A172 (cell line): ENCODE measurements at places on chromosomes 11 and 22. TPM values are rescaled to one million over a fixed set of nuclear protein-coding genes. Genes with fewer than 3 reads are reported as not detected.
A peak's percentile ranks its signal among the peaks of the same experiment; 100 is the strongest.

The C11orf86 gene
- not detected in 2 replicates for total RNA-seq

The TRIM49D1 gene
- total RNA-seq = not detected in 2 replicates

- DNase-seq = peak; percentile 87
Measured at GRCh38 chr11:13316528-13316961, 39.0 kb downstream of the BMAL1 start.

DNA sequence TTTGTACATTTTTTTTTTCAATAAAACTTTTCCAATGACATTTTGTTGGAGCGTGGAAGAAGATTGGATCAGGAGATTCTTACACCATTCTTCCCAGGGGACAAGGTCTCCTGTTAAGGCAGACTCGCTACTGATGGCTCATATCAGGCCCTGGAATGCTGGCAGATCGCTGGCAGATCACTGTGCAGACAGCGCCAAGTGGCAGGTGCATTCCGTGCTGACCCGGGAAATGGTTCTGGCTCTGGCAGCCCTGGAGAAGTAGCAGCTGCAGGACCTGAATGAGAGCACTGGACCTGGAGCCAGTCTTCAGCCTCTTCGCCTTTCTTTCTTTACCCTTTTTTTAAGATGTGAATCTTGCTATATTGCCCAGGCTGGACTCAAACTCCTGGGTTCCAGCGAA, 10.7 kb downstream of the SERPINH1 start:
- DNase-seq = no peak

The ANKK1 gene
- total RNA-seq = not detected in 2 replicates

- no peak for DNase-seq
Measured at GRCh38 chr11:122734848-122735496, 79.5 kb downstream of the UBASH3B start.

DNA sequence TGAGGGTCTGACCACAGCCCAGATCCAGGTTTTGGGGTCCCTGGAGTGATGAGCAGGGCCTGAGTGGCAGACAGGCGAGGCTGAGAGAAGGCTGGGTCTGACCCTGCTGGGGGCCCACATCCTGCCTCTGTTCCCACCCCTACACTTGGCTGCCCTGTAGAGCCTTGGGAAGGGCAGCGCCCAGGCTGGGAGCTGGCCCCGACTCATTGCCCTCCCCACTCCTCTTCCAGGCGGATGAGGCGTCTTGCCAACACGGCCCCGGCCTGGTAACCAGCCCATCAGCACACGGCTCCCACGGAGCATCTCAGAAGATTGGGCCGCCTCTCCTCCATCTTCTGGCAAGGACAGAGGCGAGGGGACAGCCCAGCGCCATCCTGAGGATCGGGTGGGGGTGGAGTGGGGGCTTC, 4.9 kb downstream of the DERL3 start:
- no peak for DNase-seq

The TBX10 gene
- total RNA-seq = not detected in 2 replicates

DNA sequence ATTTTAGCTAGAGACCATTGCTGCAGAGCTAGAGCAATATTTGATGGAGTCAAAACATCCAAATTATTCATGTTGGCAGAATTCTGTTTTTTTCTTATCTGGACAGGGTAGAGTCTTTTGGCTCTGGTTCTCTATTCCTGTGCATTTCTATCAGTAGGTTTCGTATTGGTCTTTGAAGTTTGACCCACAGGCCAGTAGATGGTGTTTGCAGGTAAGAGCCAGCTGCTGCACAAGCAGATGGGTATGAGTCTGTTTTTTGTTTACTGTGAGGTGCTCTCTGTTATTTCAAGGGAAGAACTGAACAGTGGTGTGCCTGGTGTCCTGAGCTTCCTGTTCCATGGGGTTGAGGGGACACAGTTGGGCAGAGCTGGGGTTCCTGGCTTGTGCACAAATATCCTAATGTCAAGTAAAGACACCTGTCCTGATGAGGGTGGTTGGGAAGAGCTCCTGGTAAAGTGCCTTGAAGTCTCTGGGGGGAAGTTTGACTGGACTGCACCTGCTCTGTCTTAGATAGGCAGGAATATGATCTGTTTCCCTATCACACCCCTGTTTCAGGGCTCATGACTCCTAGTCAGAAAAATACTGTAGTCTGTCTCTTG, 34.0 kb upstream of the SLC22A25 start:
- no peak for DNase-seq

- peak; percentile 48 for DNase-seq
Measured at GRCh38 chr11:36312611-36313472, 16.8 kb downstream of the PRR5L start.

GRCh38 chr11:116457336-116458007, 315.3 kb downstream of the BUD13 start:
- DNase-seq = no peak

DNA sequence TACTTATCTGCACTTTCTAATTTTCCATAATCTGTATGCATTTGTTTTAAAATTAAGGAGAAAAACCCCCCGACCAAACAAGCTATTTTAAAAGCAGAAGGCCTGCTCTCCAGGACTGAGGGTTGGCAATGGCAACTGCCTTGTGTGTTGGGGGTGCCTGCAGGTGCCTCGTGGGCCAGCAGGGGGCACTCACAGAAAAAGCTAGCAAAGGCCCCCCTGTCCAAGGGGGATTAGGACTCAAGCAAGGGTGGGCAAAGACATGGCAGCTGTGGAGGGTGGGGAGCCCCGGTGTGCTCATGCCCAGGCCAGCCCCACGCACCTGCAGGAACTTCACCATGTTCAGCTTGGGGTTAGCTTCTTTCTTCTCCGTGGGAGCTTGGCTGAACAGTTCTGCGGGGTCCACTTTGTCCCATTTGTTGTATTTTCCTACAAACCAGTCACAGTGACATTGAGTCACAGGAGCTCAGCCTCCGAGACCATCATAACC, 10.3 kb downstream of the TOP3B start:
- no peak for DNase-seq

DNA sequence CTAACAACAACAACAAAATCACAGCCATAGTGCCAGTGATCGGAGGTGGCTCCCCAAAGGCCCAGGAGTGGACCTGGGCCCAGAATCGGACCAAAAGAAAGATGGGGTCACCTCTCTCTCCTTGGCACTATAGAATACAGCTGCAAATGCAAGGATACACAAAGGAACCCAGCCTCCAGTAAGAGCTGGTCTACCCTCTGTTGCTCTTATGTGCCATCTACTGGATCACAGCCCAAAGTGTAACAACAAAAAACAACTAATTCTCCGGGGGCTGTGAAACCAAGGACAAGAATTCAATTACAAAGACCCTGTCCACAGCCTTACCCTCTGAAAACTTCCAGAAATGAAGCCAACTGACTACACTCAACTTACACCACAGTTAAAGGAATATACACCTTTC, 21.6 kb downstream of the OR8G5 start:
- DNase-seq = no peak

The SLC7A4 gene
- total RNA-seq = not detected in 2 replicates

The JHY gene
- total RNA-seq = 0.64 and 1.6 TPM in 2 replicates

The PANX2 gene
- total RNA-seq = 1.4 and 1.5 TPM in 2 replicates

DNA sequence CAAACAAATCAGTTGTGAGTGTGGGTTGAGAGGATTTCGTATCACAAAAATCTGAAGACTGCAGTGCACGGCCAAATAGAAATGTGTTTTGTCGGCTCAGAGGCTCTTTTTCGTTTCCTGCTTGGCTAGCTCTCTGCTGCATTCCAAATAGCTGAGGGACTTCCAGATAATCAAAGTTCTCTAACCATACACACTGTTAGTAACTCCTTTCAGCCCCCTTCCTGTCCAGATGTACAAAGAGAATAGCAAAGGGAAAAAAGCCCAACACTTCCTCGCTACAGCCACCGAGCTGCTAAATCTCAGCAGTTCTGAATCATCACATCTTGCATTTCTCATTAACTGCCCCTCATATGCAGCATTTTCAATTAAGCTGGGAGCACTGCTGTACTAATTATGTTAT, 203.1 kb downstream of the TENM4 start:
- DNase-seq = no peak

- DNase-seq = no peak
Measured at GRCh38 chr22:23158516-23159290, 13.4 kb downstream of the RAB36 start.

- DNase-seq = no peak
Measured at GRCh38 chr22:30610299-30610698, 3.3 kb downstream of the TCN2 start.

The ABTB2 gene
- total RNA-seq = 0.72 and 0.93 TPM in 2 replicates

The RBMXL2 gene
- total RNA-seq = not detected in 2 replicates

GRCh38 chr11:10505278-10506007, 35.5 kb downstream of the RNF141 start:
- no peak for DNase-seq

- no peak for DNase-seq
Measured at GRCh38 chr11:119316016-119316728, 758 bp downstream of the MCAM start.

DNA sequence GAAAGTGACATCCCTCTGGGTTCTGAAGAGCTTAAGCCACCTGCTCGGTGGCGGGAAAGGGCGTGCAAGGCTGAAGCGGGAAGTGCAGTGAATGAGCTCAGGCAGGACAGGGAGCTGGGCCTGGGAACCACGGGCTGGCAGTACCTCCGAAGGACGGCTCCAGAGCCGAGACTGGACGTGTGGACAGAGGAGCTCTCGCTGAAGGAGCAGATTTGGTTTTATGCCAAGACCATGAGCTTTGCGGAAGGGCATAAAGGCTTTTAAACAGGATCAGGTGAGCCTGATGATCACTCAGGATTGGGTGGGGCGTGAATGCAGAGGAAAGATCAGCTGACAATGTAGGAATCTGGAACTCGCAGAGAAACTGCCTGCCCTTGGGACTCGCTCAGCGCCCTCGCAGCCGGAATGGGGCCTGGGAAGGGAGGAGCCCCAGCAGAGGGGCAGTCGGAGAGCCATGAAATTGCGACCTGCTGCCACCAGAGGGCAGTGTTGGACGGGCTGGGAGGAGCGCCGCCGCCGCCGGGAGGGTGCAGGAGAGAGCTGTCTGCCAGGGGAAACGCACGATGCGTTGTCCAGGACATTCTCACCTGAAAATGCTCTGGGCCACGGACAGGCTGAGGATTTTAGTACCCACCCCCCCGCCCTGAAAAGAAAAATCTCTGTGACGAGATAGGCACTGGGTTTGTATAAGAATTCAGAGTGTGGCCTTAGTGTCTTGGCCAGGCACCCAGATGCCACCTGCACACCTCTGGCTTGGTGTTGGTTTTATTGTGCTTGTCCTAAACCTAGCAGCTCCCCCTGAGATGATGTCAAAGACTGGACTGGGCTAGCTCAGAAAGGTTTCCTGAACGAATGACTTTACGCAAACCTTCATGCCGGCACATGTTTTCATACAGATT, 324.4 kb downstream of the NTM start:
- DNase-seq = peak; percentile 53

DNA sequence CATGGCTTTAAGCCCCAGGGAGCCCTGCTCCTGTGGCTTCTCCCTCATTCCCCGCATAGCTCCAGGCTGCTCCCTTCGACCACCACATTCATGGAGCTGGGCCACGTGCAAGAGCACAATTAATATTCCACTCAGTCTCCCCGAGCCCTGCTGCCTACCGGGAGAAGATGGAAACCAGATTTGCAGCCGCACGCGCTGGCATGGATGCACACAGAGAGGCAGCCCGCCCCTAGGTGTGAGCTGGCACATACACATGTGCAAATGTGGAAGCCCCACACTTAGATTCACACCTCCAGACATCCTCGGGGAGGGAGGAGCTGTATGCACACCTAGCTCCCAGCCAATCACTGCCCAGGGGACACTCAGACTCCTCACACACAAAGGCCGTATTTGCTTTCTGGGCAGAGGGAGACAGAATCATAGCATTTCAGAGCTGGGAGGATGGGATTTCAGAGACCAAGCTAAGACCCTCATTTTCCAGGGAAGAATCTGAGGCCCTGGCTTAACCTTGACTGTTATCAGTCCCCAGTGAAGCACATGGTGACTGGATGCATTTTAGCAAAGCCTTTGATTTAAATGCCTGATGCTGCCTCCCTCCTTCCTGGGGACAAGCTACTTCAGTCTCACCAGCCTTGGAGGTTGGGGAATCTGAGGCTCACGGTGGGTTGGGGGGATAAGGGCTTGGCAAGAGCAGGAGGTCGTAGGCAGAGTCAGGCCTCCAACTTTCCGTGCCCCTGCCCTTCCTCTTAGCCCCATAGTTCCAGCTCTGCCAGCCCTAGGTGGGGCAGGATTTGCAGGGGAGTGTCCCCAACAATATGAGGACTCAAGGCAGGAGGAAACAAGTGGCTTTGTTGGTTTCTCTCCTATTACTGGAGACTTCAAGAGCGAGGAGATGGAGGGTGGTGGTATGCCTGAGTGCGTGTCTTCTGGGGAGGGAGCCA, 5.3 kb upstream of the CREB3L1 start:
- DNase-seq = no peak

- DNase-seq = peak; percentile 18
Measured at GRCh38 chr11:359181-359714, 10.1 kb upstream of the B4GALNT4 start.

GRCh38 chr11:70464509-70465361, 66.4 kb downstream of the CTTN start:
- no peak for DNase-seq

DNA sequence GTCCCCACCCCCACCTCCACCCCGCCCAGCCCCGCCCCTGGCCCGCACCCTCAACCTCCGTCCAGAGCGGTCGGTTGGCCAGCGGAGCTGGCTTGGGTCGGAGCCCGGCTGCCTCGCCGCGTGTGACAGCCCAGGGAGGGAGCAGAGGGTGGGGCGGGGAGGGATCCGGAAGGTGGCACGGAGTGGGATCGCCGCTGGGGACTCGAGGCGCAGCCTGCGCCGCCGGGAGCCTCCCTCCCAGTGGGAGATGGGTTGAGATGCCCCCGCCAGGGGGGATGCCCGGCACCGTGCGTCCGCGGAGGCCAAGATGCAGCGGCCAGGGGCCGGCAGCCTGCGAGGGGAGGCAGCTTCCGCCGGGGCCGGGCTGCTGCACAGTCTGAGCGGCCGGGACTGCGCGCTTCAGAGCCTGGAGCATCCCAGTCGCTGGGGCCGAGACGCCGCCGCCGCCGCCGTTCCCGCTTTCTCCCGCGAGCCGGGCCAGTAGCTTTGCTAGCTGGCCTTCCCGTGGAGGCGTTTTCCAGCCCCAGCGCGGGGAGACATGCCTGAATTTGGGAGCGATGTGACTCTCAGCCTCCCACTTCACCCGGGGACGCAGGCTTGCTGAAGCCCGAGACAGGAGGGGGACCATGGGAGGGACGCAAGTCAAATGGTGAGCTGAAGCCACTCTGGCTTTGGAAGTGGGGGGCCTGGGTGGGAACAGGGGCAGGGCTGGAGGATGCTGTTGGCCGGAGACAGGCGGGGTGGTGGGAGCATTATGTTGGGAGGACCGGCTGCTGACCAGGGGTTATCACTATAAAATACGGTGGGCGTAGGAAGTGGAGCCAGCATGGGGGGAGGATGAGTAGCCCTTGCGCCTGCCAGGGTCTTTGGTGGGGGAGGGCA, 40.2 kb downstream of the DIXDC1 start:
- DNase-seq = no peak

DNA sequence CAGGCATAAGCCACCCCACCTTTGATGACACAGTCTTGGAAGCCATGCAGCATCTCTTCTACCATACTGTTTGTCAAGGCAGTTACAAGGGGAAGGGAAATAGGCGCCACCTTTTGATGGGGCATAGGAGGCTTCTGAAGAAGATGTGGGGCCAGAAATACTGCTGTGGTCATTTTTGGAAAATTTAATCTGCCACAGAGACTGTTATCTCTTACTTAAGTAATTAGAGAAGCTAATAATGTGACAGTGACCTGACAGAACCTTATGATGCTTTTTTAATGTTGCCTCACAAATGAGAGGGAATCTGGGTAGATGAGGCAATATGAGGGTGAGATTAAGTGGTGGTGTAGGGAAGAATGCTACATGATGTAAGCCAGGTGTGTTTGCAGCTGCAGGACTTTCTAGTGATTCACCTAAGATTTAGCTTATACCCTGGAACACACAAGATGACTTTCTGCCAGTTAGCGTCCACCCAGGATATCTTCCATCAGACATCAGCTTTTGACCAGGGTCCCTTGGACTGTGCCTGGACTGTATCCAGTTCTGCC, 34.3 kb upstream of the ADORA2A start:
- no peak for DNase-seq

The KRTAP5-1 gene
- not detected in 2 replicates for total RNA-seq
